H9 (cell line): ENCODE measurements at places on chromosomes 16 and 17. TPM values are rescaled to one million over a fixed set of nuclear protein-coding genes. Genes with fewer than 3 reads are reported as not detected.

The TNP2 gene
- total RNA-seq = not detected in 2 replicates

The DNAAF8 gene
- total RNA-seq = 0.33 and 0.39 TPM in 2 replicates

- DNase-seq = no peak
These were observed 18.2 kb upstream of the MEIOB start for GRCh38 chr16:1890024-1890707.

DNA sequence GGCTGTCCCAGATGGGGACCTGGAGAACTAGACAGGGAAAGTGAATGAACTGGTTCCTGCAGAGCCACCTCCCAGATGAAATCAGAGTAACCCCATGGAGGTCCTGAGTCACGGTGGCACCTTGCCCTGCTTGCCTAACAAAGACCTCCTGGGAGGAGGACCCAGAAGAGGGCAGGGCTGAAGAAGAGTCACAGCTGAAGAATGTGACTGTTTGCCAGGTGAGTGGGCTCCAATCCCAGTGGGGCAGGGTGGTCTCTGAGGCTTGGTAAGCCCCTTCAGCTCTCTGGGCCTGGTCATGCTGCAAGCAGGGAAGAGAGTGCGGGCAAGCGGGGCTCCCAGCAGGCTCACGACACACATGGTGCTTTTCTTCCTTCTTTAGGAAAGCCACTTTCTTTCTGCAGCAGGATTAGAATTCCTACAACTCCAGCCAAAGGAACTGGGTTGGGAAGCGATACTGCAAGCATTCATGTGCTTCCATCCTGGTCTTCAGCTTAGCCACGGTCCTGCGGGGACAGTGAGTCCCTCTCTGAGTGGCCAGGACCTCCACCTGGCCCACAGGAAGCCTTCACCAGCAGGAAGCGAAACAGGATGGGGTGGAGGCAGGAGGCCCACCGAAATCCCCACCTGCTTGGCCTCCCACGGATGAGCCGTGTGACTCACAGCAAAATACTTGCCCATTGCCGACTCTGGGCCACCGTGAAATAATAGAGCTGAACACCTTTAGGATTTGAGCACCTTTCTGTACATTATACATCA, 4.3 kb downstream of the C16orf74 start:
- DNase-seq = peak; percentile 65

GRCh38 chr17:59890720-59891119, 2.0 kb downstream of the TUBD1 start:
- DNase-seq = no peak

The ABHD15 gene
- 1.7 and 2.5 TPM in 2 replicates for total RNA-seq

DNA sequence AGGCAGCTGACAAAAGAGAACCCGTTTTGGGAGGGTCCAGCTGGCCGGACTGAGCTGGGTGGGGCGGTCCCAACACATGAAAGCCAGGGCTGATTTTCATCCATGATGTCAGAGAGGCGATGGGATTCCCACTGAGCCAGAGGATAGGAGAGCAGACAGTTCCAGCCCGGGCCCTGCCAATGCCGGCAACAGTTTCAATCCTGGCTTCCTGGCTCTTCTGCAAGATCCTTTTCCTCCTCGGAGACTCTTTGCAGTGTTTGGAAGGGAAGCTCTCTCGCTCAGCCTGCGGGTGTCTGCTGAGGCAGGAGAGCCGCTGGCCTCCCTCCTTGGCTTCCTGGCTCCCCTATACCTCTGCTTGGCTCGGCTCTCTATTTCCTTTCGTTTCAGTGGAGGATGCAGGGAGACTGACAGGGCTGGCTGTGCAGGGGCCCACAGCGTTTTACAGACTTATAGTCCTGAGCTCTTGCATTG, 145.5 kb upstream of the SOX9 start:
- DNase-seq = peak; percentile 49

- no peak for DNase-seq
These were observed 356.4 kb downstream of the WWOX start for GRCh38 chr16:78455861-78456260.

The ZNF276 gene
- total RNA-seq = 17.4 and 18.6 TPM in 2 replicates

DNA sequence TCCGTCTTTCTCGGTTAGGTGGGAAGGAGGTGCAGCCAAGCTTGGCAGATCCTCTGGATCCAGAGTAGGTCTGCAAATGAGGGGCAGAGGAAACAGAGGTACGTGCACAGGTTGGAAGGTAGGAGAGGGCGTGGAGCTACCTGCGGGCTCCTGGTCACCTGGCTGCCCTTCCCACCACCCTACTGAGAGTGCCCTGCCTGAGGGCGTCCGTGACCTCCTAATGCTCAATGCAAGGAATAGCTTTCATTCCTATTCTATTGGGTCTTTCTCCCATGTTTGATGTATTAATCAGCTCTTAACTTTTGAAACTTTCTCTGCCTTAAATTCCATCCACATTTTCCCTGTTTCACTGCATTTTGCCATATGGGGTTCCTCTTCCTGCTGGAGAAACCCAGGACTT, 44.6 kb downstream of the MYH13 start:
- DNase-seq = no peak

GRCh38 chr16:67091906-67092566, 17.7 kb upstream of the PHAF1 start:
- DNase-seq = no peak

- peak; percentile 85 for DNase-seq
These were observed 6.0 kb downstream of the CPSF4L start for GRCh38 chr17:73255671-73256181.

The SOX15 gene
- 7.7 TPM in 2 replicates for total RNA-seq

The MFSD11 gene
- 19.9 and 21.8 TPM in 2 replicates for total RNA-seq

DNA sequence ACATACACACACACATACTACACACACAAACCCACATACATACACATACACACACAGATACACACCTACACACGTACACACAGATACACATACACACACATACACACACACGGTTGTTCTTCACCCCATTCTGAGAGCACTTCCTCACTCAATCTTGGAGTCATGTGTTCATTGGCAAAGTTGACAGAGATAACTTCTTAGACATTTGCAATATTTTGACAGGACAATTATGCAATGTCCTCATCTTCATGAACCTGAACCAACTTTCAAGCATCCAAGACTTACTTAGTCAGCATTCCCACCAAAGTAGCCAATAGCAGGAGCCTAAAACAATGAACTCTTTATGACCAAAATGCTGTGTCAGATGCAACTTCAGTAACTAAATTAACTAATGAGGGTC, 77.1 kb upstream of the DNAH17 start:
- DNase-seq = no peak

- DNase-seq = no peak
These were observed 6.2 kb upstream of the MPRIP start for GRCh38 chr17:17035920-17036523.

- no peak for DNase-seq
These were observed 80.4 kb downstream of the MRM3 start for GRCh38 chr17:862582-862981.

DNA sequence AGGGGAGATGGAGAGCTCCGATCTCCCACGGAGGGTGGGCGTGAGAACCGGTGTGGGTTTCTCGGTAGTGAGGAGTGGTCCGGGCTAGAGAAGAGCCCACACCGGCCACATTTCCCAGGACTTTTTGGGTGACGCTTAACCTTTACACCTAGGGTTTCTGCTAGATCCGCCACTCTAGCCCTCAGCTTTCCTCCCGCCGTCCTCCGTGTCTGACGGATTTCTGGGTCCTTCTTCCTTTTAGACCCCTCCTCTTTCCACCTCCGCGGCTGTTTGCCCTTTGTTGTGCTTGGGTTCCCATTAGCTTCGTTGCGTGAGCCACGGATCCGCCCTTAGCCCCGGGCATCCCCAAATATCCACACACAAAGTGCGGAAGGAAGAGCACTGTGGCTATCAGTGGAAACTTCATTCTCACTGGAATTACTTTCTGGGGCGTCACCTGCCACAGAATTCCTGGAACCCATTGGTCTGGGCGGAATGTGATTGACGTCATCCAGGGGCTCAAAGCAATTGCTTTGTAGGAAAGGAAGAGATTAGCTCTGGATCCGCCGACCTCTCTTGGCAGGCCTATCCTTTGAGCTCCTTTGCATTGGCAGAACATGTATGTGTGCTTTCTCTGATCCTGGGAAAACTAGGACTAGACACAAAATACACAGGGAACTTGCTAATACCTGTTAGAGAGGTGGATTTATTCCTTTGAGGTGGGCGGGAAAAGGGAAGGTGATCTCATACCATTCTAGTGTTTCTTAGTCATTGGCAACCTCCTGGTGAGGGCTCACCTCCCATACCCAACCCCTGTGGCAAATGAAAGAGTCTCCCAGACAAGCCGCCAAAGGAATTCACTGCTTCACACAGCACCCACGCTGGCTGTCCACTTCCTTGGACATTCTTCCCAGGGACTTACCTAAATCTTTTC, 654 bp downstream of the TNFAIP1 start:
- peak; percentile 90 for DNase-seq

The CHST4 gene
- 5.9 and 6.8 TPM in 2 replicates for total RNA-seq

DNA sequence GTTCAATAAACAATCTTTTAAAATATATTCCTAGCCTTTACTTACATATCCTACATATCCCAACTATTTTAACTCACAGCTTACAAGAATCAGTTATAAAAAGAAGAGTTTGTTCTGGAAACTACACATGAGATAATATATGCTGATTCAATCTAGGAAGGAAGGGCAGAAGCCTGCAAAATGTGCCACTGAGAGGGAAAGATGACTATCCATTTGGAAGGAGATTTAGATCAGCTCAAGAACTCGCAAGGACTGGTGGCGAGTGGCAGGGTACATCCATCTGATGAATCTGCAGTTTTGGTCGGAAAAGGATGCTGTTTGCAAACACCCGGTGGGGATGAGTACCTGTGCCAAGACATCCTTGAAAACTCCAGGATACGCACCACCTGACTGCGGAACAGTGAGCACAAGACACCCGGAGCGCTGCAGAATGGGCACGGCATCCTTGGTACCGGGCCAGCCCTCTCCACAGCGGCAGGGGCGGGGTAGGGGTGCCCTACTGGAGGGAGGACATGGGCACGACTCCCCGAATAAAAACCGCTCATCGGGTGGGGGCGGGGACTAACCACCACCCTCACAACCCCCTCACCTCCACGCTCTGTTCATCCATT, 723 bp downstream of the TRIM37 start:
- no peak for DNase-seq

The NPB gene
- total RNA-seq = 2.1 and 2.4 TPM in 2 replicates

The BCL6B gene
- 3.3 and 4.9 TPM in 2 replicates for total RNA-seq

GRCh38 chr17:19017804-19018599, 13.4 kb upstream of the FAM83G start:
- no peak for DNase-seq

- peak; percentile 77 for DNase-seq
These were observed 28.7 kb upstream of the TNRC6A start for GRCh38 chr16:24700549-24701392.

The SPATA33 gene
- 17.4 and 17.8 TPM in 2 replicates for total RNA-seq

The FN3K gene
- 23.6 and 28.3 TPM in 2 replicates for total RNA-seq
